ENCODE measurements at places on chromosomes 4 and X. TPM values are rescaled to one million over a fixed set of nuclear protein-coding genes. Genes with fewer than 3 reads are reported as not detected.

ATRX gene
- 46.4 TPM for total RNA-seq

HS3ST1 gene
- 3.9 TPM for total RNA-seq

GAGE12F gene
- total RNA-seq, result not detected

NWD2 gene
- total RNA-seq, result 0.42 TPM

POU4F2 gene
- not detected for total RNA-seq

GPR82 gene
- 1.1 TPM for total RNA-seq

P2RY8 gene
- total RNA-seq, result not detected

RP2 gene
- 11.4 TPM for total RNA-seq

ZNF157 gene
- 0.64 TPM for total RNA-seq

POU3F4 gene
- total RNA-seq, result 8.0 TPM

VCX gene
- not detected for total RNA-seq

TXK gene
- total RNA-seq, result not detected

QRFPR gene
- total RNA-seq, result not detected

ARHGAP24 gene
- total RNA-seq, result 17.6 TPM

MTMR8 gene
- total RNA-seq, result 0.38 TPM

SLC6A14 gene
- total RNA-seq, result 0.14 TPM

ACOX3 gene
- total RNA-seq, result 18.3 TPM

FHIP1A gene
- total RNA-seq, result 1.2 TPM

CYSLTR1 gene
- total RNA-seq, result 0.15 TPM

ATP1B4 gene
- not detected for total RNA-seq

BCAP31 gene
- total RNA-seq, result 137 TPM

CT47A7 gene
- not detected for total RNA-seq

SLC16A2 gene
- total RNA-seq, result 8.8 TPM

AIFM1 gene
- 20.9 TPM for total RNA-seq

ACE2 gene
- total RNA-seq, result not detected

SLC26A1 gene
- total RNA-seq, result 1.5 TPM

FRMD7 gene
- not detected for total RNA-seq

AWAT2 gene
- total RNA-seq, result 0.05 TPM

DAPP1 gene
- total RNA-seq, result 4.9 TPM

SOWAHB gene
- not detected for total RNA-seq

MCF2 gene
- total RNA-seq, result 4.3 TPM

SPANXB1 gene
- total RNA-seq, result not detected

FAM53A gene
- total RNA-seq, result 1.5 TPM

CMC4 gene
- 7.8 TPM for total RNA-seq

PAPSS1 gene
- 80.5 TPM for total RNA-seq

TRO gene
- total RNA-seq, result 130 TPM

SSX2B gene
- total RNA-seq, result not detected

SHOX gene
- 0.76 TPM for total RNA-seq

ADAMTS3 gene
- total RNA-seq, result 1.0 TPM

GAGE12D gene
- not detected for total RNA-seq

GRIA3 gene
- total RNA-seq, result 2.4 TPM

TRAM1L1 gene
- 0.66 TPM for total RNA-seq

DUX4 gene
- total RNA-seq, result not detected

TNMD gene
- 0.11 TPM for total RNA-seq

SNCA gene
- total RNA-seq, result 5.0 TPM

WAS gene
- not detected for total RNA-seq

HSFX3 gene
- not detected for total RNA-seq

HHIP gene
- total RNA-seq, result 4.0 TPM

SUPT20HL2 gene
- total RNA-seq, result not detected

HERC5 gene
- 0.57 TPM for total RNA-seq

MAGEA1 gene
- total RNA-seq, result 0.13 TPM

UGT2A1 gene
- 4.5 TPM for total RNA-seq

SRP72 gene
- total RNA-seq, result 76.2 TPM

Measured in motor neuron (in vitro differentiated cells).